NB4 (cell line): ENCODE measurements at places on chromosomes 2 and 18.

DNA sequence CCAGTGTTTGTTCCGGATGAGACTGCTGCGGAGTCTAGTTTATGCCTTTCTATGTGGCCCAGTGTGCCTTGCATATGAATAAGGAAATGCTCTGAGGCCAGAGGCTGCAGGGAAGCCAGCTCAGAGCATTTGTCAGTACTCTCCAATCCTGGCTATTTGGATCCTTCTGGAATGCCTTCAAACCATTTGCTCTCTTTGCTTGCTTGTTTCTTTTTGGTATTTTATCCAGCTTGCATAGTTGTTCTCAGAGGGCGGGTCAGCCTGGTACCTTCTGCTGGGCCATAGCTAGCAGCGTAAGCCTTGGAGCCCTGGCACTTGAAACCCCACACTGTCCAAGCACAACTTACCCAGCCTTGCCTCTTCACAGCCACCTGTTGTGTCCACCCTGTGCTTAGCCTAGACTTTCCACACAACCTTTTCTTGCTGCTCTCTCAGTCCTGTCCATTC is 20.5 kb downstream of the CENPO start:
- DNase-seq = no peak

GRCh38 chr2:46365913-46366667 is 68.9 kb downstream of the EPAS1 start:
- DNase-seq = no peak

- no peak for DNase-seq
Measured at GRCh38 chr18:49697757-49698524, 115.4 kb downstream of the ACAA2 start.

DNA sequence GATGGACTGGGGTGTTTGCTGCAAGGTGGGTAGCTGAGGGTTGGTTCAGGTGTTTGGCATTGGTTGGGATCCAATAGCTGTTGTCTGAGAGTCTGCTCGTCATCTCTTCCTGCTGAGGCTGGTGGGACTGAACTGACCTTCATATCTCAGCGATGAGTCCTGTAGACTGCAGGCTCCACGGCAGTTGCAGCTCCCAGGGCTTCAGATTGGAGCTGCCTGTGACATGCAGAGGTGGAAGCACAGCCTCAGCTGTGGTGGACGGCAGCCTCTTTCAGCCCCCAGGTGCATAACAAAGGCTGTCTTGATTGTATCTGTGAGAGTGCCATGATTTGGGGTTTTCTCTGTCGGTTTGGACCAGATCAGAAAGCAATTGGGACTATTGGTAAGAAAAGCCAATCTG is 3.9 kb upstream of the IL1R2 start:
- no peak for DNase-seq

DNA sequence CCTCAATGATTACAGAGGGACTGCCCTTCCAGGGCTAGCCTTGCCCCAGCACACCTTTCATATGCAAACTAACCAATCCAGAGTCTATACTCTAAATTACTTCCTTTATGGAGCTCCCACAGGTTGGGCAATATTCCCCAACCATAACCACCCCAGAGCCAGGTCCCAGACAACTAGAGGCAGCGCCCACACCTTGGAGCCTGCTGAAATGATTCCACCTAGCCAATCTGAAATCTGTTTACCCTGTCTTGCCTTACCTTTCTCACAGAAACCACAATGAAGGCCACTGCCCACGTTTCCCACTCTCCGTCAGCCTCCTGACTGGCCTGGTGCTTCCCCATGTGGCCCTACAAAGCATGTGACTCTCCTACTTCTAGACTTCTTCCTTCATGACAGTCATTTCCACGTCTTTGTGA is 62.0 kb downstream of the REEP1 start:
- DNase-seq = no peak
